ENCODE measurements at places on chromosomes 2 and 18.

- DNase-seq: no peak
These were observed 60.1 kb downstream of the EVA1A start for GRCh38 chr2:75500633-75501032.

- DNase-seq: no peak
These were observed 123.1 kb downstream of the PRPF40A start for GRCh38 chr2:152594022-152594766.

- no peak for DNase-seq
These were observed 69.4 kb downstream of the EMILIN2 start for GRCh38 chr18:2916184-2916583.

- no peak for DNase-seq
These were observed 5.9 kb upstream of the DLX2 start for GRCh38 chr2:172108587-172108930.

DNA sequence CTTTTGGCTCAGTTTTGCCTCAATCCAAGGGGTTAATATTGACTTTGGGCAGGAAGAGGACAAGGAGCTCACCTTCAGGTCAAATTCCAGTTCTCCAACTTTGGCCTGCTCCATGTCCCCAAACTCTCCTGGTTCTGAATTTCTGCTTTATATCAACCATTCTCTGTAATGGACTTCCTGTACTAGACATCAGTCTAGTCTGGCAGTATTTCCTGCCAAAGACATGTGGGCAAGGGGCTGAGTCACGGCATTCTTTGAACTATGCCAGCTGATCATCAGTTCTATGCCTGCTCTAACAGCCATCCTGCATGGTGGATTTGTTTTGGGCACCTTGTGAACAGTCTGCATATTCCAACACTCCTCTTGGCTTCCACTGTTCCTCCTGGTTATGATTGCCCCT, 199.4 kb downstream of the ZEB2 start:
- peak; percentile 36 for DNase-seq

DNA sequence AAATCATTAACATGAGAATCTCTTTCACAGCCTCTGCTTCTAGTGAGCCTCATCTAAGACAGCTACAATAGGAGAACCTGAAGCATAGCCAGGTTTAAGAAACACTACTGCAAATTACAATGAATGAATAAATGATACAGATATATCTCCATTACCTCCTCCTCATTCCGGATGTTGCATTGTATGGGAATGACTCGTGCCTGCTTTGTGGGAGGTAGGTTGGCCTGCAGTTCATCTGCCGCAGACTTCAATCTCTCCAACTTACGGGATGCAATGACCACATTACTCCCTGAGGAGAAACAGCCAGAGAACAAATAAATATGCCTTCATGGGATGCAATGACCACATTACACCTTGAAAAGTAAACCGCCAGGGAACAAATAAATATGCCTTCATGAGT, 15.4 kb downstream of the PECR start:
- DNase-seq: no peak

GRCh38 chr2:39479696-39480095, 42.6 kb upstream of the MAP4K3 start:
- DNase-seq: no peak

DNA sequence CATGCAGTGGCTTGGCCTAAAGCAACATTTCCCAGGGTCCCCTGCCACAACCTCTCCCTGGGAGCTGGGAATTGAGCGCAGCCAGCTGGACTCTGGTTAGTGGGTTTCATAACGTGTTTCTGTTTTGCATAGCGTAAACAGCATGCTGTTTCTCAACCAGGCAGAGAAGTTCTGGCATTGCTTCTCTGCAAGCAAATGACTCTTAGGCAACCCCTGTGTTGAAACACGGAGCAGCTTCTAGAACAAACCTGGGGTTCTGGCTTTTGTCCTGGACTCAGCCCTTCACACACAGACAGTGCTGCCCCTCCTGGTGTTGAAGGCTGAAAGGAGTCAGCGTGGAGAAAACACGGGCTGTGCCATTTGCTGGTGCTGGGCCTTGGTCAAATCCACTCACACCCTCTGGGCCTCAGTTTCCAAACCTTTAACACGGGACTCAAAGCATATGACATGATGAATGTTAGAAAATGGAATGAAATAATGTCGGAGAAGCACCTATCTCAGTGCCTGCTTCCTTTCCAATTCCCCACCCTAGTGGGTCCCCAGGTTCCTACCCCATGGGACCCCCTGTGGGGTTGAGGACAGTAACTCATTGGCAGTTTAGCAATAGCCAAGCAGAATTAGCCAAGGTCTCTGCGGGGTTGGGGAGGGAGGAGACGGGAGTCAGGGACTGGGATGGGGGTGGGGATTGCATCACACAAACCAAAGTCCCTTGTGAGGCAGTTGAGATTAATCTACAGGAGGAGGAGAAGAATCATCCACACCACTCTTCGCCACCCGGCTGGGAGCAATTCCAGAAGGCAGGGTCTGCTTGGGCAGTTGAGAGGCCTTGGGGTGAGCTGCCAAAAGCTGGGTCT, 30.2 kb upstream of the IL1R2 start:
- DNase-seq: no peak

- DNase-seq: no peak
These were observed 475.7 kb upstream of the PKDCC start for GRCh38 chr2:41572154-41572553.

GRCh38 chr18:8747440-8747937, 42.1 kb downstream of the MTCL1 start:
- DNase-seq: no peak

DNA sequence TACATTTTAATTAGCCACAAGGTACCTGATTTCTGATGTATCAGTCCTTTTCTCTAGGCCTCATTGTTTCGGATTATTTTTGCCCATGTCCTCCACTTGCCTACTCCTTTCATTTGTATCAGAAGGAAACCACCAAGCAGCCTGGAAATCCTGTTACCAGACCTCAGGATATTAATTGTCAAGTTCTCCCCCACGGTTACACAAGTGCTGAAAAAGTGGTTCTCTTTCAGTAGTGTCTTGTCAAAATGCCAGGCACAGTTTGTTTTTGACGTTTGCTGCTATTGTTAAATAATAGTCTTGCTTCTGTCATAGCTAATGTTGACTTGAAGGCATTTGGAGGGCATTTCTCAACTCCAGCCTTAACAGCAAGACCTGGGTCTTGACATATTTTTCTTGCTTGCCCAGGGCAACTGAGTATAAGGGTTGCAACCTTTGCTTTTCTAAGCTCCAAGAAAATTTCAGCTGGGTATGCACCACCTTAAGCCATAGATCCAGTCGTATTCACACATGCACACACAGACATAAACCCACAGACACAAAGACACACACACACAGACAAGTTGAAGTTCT, 31.0 kb downstream of the INSIG2 start:
- no peak for DNase-seq

DNA sequence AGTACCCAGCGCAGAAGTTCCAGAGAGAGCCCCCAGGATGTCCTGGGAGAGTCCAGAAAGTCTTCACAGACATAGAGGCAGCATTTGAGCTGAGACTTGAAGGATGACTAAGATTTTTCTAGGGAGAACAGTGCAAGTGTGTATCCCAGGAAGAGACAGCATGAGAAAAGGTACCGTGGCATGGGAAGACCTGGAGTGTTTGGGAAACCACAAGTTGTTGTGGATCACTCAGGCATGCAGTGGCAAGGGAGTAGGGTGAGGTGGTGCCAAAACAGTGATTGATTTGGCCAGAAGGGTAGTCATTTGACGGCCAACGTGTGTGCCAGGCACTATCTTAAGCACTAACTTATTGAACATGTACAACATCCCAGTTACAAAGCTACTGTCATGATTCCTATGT, 24.5 kb upstream of the KCNK3 start:
- no peak for DNase-seq

- DNase-seq: no peak
These were observed 17.6 kb upstream of the CASP8 start for GRCh38 chr2:201242571-201243277.

DNA sequence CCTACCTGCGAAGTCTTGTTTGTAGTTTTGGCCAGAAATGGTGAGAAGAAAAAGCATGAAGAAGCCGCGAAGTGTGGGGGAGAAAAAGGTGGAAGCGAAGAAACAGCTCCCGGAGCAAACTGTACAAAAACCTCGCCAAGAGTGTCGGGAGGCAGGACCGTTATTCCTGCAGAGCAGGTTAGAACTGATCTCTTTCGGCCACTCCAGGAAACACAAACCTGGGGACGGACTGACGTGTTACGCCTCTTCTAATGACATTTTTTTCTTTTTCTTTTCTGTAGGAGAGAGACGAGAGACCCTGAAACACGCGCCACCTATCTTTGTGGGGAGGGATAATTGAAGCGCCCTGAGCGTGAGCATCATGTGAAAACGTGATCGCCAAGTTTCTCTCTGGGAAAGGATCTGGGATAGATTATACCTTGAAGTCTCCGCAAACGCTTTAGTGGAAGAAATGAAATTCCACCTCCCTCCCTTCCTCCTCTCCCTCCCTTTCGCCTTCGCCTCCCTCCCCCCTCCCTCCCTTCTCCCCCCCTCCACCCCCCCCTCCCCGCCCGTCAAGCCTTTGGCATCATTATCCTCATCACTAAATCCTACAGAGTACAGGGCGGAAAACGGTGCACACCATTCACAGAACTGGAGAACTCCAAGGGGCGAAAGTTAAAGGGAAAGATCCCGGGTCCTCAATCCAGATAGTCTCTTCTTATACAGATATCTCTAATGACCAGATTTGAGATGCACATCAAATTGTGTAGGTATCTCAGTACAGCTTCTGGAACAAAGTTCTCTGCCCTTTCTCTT, at the start of gene ZEB2:
Gene ZEB2, minus strand, starts transcription at position 186 of the 798 bp plus-strand sequence. CDS start 2,769 bp downstream, outside the sequence.
- no peak for DNase-seq

DNA sequence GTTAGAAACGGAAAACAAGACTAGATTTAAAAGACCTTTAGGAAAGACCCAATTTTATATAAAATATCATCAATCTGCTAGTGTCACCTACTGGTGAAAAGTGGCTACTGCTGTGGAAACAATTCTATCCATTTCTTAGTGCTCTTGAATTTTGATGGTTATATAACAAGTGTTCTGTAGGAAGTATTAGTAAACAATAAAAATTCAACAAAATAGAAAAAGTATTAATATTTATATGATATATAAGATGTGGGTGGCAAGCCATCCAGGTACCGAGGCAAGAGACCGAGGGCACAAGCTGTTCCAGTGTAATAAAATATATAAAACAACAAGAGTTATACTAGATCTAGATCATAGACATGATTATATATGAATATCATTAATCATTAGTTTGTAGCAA, 6.2 kb upstream of the TMEM87B start:
- no peak for DNase-seq

- DNase-seq: no peak
These were observed 668 bp upstream of the ANKRD12 start for GRCh38 chr18:9135912-9136314.

GRCh38 chr2:121236650-121237180, 48.3 kb downstream of the TFCP2L1 start:
- no peak for DNase-seq

DNA sequence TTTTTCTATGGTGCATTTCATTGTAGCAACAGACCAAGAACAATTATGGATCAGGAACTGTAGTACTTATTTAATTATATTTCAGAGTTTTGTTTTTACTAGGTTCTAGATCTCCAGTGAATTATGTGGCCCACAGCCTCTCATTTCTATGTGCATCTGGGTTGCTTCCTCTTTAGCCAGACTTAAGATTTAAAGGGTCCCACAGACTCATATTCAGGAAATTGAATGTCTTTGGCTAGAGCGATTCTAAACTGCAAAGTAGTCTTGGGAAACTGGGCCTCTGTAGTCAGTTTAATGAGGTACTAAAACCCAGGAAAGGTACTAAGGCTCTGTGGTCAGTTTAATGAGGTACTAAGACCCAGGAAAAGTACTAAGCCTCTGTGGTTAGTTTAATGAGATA, 94.4 kb downstream of the LYPD6B start:
- DNase-seq: no peak

- no peak for DNase-seq
These were observed 36.8 kb downstream of the HRH4 start for GRCh38 chr18:24497031-24497754.

GRCh38 chr18:60684843-60685513, 312.4 kb upstream of the MC4R start:
- no peak for DNase-seq

DNA sequence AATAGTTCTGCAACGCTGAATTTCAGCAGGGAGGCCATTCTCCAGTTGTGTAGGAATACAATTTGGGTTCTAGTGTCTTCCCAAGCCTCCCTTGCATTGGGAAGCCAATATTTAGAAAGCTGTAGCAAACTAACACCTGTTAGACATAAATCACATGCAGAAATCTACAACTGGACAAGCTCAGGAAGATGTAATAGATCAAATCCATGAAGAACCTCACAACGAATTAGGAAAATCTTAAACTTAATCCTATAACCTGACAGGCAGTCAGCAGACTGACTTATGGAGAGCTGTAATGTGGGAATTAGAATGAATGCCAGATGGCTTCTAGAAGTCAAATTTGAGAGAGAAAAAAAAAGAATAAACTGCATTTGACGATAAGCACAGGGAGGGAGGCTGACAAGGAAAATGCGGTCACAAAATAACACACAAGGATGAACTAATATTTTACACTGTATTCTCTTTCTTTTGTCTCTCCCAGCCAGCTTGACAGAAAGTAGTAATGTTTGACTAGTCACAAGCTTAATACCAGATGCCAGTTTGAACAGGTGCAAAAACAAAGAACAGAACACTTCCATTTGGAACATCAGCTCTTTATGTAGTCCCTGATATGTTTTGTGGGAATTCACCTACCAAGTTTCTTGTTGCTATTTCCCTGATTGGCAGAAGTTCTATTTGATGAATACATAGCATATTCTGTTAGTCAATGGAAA, 50.8 kb upstream of the FANCL start:
- DNase-seq: no peak

- DNase-seq: no peak
These were observed 14.6 kb downstream of the CYP27C1 start for GRCh38 chr2:127205218-127206125.

DNA sequence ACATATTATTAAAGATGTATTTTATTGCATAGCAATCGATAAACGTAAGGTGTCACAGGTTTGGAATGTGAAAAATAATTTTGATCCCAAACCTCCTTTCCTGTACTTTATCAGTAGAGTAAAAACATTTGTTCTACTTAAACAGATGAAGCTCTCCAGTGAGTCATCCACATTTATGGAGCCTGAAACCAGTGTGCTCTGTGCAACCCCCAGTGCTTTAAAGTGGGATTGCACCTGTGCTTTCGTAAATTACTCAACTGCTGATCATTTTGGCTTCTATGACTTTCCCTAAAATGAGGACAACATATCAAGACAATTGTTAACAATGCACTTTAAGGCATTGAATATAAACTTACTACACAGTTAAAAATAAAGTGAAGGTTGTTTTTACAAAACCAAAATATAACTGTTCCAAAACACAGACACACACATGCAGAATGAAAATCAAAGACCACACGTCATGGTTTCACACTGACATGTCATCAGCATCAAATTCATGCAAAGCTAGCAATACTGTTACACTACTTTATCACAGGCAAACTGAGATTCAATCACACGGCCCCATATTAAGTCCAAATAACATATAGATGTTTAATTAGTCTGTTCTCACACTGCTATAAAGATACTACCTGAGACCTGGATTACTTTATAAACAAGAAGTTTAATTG, 9.7 kb downstream of the TMEM18 start:
- DNase-seq: no peak

DNA sequence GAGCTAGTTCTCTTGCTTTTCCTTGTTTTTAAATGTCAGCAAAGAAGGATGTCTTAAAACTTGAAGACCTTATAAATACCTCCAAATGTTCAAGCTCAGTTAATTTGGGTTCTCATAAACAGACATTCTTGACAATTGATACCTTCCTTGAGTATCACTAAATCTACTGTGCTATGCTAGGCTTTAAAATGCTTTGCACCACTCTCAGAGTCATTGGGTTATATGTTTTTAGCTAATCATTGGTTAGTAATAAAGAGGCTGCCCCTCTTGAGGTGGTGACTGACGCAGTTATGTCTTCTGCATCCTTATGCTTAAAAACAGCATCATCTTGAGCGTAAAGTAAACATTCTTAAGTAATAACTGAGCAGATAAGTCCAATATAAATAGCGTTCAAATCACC, 276.0 kb downstream of the AGPS start:
- no peak for DNase-seq
